ENCODE measurements at places on chromosomes 5 and 9. TPM values are rescaled to one million over a fixed set of nuclear protein-coding genes. Genes with fewer than 3 reads are reported as not detected.

Gene ZFP37
- 1.5 TPM for total RNA-seq

Gene SLC46A2
- total RNA-seq: 0.47 TPM

Gene SYK
- 7.7 TPM for total RNA-seq

- no peak for DNase-seq
Observed at GRCh38 chr5:164175083-164175482, 669.7 kb downstream of the MAT2B start.

GRCh38 chr5:14809369-14810155 lies 62.0 kb downstream of the ANKH start:
- DNase-seq: peak; percentile 59

Gene KLF9
- total RNA-seq: 82.7 TPM

DNA sequence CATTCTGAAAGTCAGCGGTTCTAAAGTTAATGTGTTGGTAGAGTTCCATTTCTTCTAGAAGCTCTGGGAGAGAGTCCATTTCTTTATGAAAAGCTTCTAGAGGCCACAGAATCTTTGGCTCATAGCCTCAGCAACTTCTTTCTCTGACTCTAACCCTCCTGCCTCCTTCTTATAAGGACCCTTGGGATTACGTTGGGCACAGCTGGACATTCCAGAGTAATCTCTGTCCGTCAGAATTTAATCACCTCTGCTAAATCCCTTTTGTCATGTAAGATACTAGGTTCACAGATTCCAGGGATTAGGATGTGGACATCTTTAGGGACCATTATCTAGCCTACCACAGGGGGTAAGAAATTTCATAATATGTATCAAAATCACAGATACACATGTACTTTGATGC lies 22.6 kb upstream of the ANKDD1B start:
- DNase-seq: no peak
